Activated naive CD4-positive, alpha-beta T cell treated with anti-CD3 and anti-CD28 coated beads, Interleukin-2, amount 50 U/mL, for 16 hours (primary cell): ENCODE measurements at places on chromosomes 13 and 19.

DNA sequence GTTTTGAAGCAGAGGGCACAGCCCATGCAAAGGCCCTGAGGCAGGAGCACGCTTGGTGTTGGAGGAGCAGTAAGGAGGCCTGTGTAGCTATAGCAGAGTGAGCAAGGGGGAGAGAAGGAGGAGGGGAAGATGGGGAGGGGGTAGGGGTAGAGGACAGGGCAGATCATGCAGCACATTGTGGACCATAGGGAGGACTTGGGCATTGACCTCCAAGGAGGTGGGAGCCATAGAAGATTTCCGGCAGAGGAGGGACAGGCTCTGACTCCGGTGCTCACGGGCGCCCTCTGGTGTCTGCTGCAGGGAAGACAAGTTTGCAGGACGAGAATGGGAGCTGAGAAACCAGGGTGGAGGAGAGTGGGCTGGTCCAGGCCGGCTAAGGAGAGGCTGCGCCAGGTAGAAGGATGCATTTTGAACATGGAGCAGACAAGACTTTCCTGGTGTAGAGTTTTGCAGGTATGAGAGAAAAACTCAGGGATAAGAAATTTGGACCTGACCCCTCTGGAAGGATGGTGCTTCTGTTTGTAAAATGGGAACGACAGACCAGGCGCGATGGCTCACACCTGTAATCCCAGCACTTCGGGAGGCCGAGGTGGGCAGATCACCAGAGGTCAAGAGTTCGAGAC, 13.7 kb upstream of the CREB3L3 start:
- peak; percentile 87 for DNase-seq

DNA sequence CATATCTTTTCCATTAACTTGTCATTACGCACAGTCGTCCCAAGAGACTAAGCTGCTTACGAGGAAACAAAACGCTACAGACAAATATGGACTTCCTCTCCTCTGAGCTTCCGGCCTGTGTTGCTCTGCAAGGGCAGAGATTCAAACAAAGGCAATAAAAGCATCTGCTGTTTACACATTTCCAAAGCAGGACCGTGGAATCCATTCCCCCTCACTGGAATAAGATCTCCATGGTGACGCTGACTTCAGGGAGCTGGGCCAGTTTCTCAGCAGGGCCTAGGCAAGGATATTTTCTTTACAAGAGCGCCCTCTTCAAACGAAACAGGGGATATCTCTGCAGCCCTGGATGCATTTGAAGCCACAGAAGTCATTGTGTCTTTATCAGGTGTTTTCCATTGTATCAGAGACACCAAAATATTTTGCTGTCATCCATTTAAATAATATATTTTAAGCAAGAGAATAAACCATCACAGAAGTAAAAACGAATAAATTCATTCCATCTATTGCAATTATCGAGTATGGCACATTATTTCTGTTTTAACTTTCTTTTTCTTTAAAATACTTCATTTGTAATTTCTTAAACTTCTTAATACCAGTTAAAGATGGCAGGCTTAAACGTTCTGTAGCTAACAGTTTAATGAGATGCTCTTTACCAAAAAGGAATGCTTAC, 177.5 kb downstream of the DCLK1 start:
- DNase-seq = no peak

DNA sequence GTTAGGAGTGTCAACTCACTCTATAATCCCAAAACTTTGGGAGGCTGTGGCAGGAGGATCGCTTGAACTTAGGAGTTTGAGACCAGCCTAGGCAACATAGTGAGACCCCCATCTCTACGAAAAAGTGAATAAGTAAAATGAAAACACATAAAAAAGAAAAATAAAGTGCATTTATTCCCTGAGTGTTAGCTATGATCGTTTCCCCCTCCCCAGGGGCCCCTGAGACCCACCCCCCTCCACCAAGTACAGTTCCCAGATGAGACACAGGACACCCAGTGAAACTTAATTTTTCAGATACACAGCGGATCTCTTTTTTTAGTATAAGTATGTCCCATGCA, 28.6 kb upstream of the NANOS3 start:
- no peak for DNase-seq

DNA sequence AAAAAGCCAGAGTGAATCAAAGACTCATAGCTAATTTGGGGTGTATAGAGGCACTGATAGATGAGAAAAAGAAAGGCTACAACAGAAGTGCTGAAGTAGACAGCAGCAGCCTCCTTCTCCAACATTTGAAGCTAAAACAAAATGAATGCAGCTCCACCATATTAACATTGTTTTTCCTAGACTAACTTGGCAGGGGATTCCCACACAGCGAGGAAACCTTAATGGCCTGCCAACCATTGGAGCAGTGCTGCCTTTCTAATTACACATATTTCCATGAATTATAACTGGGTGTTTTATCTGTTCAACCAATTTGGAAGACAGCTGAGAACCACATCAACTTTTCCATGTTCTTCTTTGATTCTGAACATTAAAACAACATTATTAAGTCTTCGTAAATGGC, 478.6 kb downstream of the LIG4 start:
- DNase-seq = no peak

- DNase-seq = no peak
Measured at GRCh38 chr19:16737911-16738310, 18.3 kb downstream of the NWD1 start.

DNA sequence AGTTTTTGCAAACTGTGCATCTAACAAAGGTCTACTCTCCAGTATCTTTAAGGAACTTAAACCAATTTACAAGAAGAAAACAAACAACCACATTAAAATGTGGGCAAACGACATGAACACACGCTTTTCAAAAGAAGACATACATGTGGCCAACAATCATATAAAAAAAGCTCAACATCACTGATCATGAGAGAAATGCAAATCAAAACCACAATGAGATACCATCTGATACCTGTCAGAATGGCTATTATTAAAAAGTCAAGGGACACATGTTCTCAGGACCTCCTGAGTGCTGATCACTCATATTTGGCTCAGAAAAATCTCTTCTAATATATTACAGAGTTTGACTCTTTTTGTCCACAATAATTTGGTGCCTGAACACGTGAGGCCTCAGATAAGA, 14.2 kb upstream of the LILRB1 start:
- DNase-seq = no peak

DNA sequence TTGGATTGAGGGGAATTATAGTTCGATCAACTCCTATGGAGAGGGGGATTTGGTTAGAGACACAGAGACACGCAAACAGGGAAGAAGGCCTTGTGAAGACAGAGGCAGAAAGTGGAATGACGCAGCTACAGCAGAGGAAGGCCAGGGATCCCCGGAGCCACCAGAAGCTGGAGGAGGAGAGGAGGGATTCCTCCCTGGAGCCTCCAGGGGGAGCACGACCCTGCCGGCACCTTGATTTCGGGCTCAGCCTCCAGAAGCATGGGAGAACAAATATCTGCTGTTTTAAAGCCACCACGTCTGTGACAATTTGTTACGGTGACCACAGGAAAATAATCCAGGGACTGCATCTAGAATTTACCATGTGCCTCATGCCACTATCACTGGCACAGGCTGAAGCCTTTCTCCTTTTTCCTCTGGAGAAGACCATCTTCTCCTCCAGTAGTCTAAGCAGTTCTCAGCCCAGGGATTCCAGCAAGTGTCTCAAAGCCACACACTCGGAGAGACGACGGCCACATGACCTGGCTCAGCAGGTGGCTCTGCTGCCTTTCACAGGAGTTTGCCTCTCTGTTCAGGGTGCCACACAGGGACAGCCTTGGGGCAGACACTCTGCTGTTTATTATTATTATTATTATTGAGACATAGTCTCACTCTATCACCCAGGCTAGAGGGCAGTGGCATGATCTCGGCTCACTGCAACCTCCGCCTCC, 39.9 kb upstream of the CCNE1 start:
- peak; percentile 29 for DNase-seq

GRCh38 chr19:35229601-35230000, 1.1 kb upstream of the FAM187B start:
- no peak for DNase-seq

GRCh38 chr19:41224632-41225031, 5.6 kb downstream of the AXL start:
- DNase-seq = no peak
